ENCODE measurements at places on chromosomes 4 and X.
A peak's percentile ranks its signal among the peaks of the same experiment; 100 is the strongest.

DNA sequence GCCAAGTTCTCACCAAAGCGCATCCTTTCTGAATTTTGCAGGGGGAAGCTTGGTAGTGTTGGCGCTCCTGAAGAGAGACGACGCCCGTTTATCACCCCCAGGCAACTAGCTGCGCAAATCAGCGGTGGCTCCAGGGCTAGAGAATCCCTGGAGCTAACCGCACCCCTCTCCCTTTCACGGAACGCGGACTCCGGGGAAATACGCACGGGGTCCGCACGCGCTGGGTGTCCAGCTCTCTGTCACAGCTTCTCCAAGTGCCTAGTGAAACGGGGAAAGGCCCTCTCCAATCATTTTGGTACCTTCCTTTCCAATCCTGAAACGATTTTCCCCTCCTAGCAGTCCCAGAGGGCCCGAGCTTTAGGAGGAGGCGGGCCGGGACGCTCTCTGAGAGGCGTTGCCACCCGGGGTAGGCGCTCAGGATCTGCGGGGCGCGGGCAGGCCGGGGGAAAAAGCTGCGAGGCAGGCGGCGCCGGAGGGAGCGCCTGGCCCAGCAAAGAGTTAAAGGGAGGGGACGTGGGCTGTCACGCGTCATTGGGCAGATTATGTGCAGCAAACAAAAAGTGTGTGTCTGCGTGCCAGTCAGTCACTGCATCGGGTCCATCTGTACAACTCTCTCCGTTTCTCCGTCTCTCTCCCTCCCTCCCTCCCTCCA is at the start of gene PRDM8:
Gene PRDM8 (plus strand): TSS at position 582 of the 652 bp plus-strand sequence. CDS start 2,578 bp downstream, outside the sequence.
- no peak for DNase-seq

DNA sequence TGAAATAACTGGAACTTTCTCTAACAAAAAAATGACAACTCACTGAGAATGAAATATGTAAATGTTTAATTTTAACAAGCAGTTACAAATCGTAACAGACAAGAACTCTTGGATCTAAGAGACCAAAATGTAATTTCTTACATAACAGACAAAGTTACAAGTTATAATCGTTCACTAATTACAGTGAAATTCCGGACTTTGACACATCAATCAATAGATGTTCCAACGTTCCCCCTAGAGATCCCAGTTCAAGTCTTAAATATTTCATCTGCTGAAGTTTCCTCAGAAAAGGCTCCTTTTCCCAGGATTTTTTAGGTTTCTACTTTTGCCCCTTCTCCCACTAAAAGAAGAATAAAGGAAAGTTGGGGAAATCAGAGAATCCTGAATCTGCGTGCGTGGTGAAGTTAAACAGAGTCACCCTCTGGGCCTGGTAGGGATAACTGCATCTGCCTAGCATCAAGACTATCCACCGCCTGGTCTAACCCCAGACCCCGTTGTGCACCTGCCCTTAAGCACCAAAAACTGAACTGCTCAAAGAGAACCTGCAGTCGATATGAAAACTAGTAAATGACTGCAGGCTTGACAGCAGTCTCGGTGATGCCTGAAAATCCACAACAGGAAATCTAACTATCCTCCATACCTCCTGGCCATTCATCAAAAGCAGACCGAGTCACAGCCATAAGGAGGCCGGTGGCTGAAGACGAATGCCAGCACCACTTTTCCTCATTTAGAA is 2.3 kb downstream of the IRF2 start:
- no peak for DNase-seq

- DNase-seq: no peak
Measured at GRCh38 chr4:54281054-54281766, 52.1 kb downstream of the PDGFRA start.

DNA sequence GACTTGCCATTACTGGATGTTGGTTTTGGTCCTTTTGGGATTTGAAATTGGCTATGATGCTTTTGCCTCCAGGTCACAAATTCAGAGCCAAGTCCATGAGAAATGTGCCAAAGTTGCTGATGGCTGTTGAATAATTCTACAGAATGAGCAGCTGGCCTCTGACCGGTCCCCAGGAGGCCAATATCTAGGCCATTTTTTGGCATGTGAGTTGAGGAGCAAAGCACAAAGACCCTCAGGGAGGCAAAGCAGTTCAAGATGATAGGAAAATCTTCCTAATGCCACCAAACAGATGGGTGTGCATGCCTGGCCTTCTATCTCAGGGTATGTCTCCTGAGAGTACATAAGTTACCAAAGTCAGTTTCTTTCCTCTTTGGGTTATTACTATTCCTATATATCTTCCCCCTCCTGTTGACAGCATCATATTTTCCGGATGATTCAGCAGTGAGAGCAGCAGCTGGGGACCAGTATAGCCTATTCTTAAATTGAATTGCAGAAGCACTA is 44.4 kb downstream of the SEL1L3 start:
- DNase-seq: no peak

- no peak for DNase-seq
Measured at GRCh38 chr4:75844151-75844662, 58.0 kb downstream of the PPEF2 start.

- peak; percentile 37 for DNase-seq
Measured at GRCh38 chr4:169270810-169271691, at the start of gene SH3RF1. Gene SH3RF1 (minus strand): TSS chr4:169270956. CDS start chr4:169269212, 1,744 bp downstream.

DNA sequence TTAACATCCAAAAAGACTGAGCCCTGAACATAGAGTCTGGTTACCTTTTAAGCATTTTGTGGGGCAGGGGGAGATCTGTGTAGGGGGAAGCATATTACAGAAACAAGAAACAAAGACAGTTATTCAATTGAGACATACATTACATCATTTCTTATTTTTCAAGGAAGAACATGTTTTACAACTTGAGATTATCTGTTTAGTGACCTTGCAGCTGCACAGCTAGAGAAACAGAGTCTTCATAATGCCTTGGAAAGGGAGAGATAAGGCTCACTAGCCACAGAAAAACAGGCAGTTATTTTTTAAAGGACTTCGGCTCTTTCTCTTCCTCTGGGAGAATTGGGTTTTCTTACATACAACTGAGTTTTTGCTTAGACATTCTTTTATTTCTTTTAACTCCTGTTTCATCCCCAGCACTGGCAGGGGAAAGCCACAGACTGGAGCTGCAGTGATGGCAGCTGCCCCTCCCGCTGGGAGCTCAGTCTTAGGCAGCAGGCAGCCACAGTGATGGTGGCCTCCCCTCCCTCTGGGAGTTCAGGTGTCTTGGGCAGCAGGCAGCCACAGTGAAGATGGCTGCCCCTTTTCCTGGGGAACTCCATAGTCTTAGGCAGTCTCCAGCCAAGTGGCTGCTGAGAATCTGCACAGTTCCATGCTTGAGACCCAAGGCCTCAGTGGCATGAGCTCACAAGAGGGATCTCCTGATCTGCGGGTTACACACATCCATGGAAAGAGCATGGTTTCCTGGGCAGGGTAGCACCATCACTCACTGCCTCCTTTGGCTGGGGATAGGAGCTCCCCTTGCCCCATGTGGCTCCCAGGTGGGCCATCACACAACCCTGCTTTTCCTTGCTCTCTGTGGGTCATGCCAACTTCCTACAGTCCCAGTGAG is 19.4 kb upstream of the TMPRSS11F start:
- no peak for DNase-seq

DNA sequence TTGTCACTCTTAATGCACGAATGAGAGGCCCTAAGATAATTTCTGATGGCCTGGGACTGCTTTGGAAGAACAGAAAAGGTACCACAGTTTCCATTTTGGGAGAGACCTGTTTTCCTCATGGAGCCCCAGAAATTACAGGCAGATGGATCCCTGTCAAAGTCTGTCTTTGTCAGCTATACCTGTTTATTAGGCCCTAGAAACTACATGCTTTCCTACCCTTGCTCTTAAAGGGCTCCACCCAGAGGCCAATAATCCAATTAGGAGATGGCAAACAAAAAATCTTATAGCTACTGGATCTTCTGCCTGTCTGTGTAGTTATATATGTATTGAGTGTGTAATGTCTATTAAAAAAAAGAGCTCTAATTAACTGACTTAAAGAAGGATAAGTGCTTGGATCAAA is 141.3 kb downstream of the NR3C2 start:
- DNase-seq: no peak

DNA sequence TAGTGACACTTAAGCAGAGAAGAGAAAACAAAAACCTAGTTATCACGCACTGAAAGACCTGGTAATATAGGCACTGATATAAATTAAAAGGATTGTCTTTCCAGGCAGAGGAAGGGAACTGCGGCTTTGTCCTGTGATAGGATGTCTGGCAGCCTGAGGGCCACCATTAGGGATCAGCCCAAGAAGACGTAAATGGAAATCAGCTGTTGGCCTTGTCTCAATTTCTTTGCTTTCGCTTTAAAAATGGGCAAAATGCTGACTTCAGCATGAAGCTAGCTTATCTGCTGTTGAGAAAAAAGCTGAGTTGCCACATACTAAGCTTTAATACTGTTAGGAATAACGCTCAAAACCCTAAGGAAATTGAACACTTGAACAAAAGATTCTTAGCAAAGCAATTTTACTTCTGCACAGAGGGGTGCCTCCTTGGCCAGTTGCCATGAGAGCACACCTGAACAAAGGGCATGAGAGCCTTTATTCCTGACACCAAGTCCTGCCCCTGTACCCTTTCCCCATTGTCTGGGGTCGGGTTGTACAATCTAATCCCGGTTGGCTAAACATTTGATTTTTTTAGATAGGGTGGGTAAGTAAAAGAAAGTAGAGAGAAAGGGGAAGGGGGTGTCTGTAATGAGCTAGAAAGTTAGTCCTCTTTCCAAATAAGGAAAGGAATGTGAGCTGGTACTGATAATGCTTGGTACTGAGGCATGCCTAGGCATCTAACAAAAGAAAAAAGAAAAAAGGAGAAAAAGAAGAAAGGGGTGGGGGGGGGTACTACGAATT is 85.1 kb upstream of the UCP1 start:
- no peak for DNase-seq

DNA sequence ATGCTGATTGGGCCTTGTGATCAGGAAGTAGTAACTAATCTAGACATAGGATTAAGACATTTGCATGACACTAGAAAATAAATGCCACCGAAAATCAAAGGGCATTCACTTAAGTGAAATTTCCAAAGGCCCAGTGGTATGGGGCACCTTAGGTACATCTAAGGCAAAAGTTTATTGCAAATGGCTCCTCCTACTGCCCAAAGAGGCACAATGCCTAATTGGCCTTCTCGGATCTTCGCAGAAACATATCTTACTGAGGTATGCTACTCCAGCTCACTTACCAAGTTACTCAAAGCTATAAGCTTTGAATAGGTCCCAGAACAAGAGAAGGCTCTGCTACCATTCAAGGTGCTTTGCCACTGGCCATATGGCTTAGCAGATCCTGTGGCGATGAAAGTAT is 174.8 kb upstream of the CXCL13 start:
- no peak for DNase-seq

- no peak for DNase-seq
Measured at GRCh38 chr4:60216752-60217151, 983.4 kb upstream of the ADGRL3 start.

DNA sequence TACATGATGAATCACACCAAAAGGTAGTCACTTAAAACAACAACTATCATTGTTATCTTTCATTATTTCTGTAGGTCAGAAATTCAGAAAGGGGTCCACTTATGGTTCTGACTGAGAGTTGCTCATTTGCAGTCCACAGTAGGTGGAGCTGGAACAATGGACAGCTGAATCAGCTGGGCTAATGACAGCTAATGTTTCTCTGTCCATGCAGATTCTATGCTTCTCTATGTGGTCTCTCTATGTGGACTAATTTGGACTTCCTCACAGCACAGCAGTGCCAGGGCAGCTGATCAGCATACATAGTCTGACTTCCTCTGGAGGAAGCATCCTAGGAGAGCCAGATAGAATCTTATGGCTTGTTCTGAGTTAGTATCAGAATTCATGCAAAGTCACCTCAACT is 131.7 kb upstream of the INTU start:
- DNase-seq: no peak

GRCh38 chrX:71603618-71604017 is 14.7 kb downstream of the CXCR3 start:
- DNase-seq: no peak

- DNase-seq: no peak
Measured at GRCh38 chrX:9429767-9430166, 35.1 kb upstream of the TBL1X start.

DNA sequence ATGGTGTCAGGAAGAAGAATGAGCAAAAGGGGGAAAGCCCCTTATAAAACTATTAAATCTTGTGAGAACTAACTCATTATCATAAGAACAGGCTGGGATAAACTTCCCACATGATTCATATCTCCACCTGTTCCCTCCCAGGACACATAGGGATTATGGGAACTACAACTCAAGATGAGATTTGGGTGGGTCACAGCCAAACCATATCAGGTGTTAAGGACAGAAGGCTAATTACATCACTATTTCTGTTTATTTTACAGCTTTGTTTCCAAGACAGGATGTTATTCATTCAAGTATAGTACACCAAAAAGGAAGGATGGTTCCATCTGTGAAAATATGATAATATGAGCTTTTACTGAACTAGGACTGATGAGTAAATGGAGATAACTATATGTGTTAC is 63.7 kb upstream of the ARSJ start:
- DNase-seq: no peak

GRCh38 chr4:183729430-183730328 is 70.6 kb downstream of the TRAPPC11 start:
- no peak for DNase-seq

GRCh38 chr4:2660596-2661211 is 95.4 kb downstream of the TNIP2 start:
- DNase-seq: no peak

GRCh38 chrX:19190902-19191301 is 68.6 kb upstream of the ADGRG2 start:
- DNase-seq: no peak

GRCh38 chr4:336893-337142 is 796 bp upstream of the ZNF141 start:
- DNase-seq: no peak

DNA sequence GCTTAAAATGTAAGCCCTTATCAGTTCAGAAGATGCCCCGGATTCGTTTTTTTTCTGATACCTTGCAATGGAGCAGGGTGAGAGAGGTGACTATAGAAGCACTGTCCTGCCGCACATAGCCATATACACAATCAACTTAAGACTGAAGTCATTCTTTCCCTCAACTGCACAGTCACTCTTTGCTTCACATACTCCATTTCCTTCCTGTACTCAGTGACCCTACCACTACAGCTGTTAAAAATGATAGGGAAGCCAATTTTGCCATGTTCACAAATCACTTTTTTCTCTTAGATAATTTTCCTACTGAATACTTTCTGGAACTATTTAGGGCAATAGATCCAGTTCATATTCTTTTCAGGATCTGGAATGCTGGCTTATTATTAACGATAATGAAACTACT is 300.0 kb downstream of the ANK2 start:
- DNase-seq: no peak

GRCh38 chrX:79140731-79141130 is 3.8 kb upstream of the GPR174 start:
- DNase-seq: no peak

- no peak for DNase-seq
Measured at GRCh38 chr4:164402554-164402953, 351.4 kb upstream of the SMIM31 start.
